ENCODE measurements at places on chromosomes 4 and X. TPM values are rescaled to one million over a fixed set of nuclear protein-coding genes. Genes with fewer than 3 reads are reported as not detected.
A peak's percentile ranks its signal among the peaks of the same experiment; 100 is the strongest.

Gene SH3D19
- total RNA-seq, result 51.3 TPM

Gene ERVMER34-1
- total RNA-seq, result 6.2 TPM

Gene ADH7
- not detected for total RNA-seq

Gene WAS
- total RNA-seq, result 0.37 TPM

- H3K27ac ChIP-seq, result no peak overlapping the region
- H3K27me3 ChIP-seq, result no peaks in the 10 kb centered on the region
- no peak overlapping the region for H3K4me3 ChIP-seq
- no peak for DNase-seq
Observed at GRCh38 chr4:176526704-176527103, 206.9 kb downstream of the SPCS3 start.

Gene H2BW2
- total RNA-seq, result not detected

GRCh38 chr4:111556851-111557250 is 588.4 kb upstream of the FAM241A start:
- no peak overlapping the region for H3K4me3 ChIP-seq
- peaks cover 6% of the 10 kb centered on the region for H3K36me3 ChIP-seq
- DNase-seq, result peak; percentile 49
- H3K4me1 ChIP-seq, result peaks cover 4% of the 10 kb centered on the region

Gene GPR34
- not detected for total RNA-seq

DNA sequence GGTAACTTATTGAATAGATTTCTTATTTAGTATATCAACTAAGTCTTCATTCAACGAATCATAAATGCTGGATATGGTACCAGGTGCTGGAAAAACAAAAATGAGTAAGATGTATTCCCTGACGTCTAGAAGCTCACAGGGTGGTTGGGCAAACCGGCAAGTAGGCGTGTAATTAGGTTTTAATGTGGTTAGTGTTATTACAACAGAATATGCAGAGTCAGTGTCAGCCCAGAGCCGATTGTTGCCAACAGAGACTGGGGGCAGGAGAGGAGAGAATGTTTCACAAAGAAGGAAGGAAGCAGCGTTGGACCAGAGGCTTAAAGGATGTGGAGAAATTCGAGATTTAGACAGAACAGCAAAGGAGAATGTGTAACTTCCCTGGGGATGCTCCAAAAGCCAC is 111.7 kb downstream of the TENM3 start:
- no peak overlapping the region for H3K4me3 ChIP-seq
- H3K27ac ChIP-seq, result no peak overlapping the region
- peak; percentile 52 for DNase-seq
- peaks cover 6% of the 10 kb centered on the region for H3K4me1 ChIP-seq
- H3K27me3 ChIP-seq, result no peaks in the 10 kb centered on the region
- no peaks in the 10 kb centered on the region for H3K36me3 ChIP-seq

Gene TLR2
- total RNA-seq, result 0.23 TPM

Gene EGF
- total RNA-seq, result not detected

Gene GUCY1B1
- not detected for total RNA-seq

DNA sequence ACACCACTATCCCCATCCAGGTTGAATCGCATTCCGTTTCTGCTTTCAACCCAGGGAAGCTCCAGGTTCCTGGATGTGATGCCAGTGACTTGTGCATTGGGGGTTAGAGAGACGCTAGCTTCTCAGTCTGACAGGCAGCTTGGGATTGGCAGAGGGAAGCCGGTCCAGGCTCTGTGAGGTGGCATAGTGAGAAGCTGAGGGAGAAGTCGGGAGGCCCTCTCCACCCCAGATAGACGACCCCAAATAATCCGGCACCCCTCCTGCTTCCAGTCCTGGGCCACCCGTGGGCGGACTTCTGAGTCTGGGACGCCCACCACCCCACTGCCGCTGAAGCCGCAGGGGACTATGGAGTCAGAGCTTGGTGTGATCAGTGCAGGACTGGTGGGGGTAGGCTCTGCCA is 7.4 kb downstream of the MAGEA4 start:
- H3K27me3 ChIP-seq, result no peaks in the 10 kb centered on the region
- H3K36me3 ChIP-seq, result no peaks in the 10 kb centered on the region
- DNase-seq, result no peak
- H3K4me1 ChIP-seq, result no peaks in the 10 kb centered on the region
- H3K4me3 ChIP-seq, result no peak overlapping the region

Gene TMEM192
- 26.6 TPM for total RNA-seq

Gene SMIM43
- total RNA-seq, result not detected

Gene TDO2
- not detected for total RNA-seq

GRCh38 chr4:5474756-5475155 is 233.6 kb downstream of the EVC2 start:
- H3K27me3 ChIP-seq, result no peaks in the 10 kb centered on the region
- no peak overlapping the region for H3K4me3 ChIP-seq
- no peaks in the 10 kb centered on the region for H3K4me1 ChIP-seq
- no peaks in the 10 kb centered on the region for H3K36me3 ChIP-seq
- H3K27ac ChIP-seq, result no peak overlapping the region

DNA sequence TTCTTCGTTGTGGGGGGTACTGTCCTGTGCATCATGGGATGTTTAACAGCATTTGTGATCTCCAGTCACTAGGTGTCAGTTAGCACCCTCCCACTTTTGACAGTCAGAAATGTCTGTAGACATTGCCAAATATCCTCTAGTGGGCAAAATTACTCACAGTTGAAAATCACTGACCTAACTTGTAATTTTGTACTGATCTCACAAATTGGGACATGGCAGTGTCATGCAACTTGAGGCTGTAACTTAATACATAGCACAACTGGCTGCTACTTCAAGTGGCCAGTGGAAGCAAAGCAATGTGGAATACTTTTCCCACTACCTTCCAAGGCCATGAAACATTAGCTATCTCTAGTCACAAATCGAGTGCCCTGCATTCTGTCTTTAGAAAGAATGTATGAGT is 23.2 kb upstream of the TSPAN7 start:
- H3K27me3 ChIP-seq, result no peaks in the 10 kb centered on the region
- peak; percentile 49 for DNase-seq
- H3K36me3 ChIP-seq, result peaks cover 6% of the 10 kb centered on the region

- no peaks in the 10 kb centered on the region for H3K27me3 ChIP-seq
- H3K36me3 ChIP-seq, result peaks cover 20% of the 10 kb centered on the region
- H3K4me3 ChIP-seq, result no peak overlapping the region
- peak; percentile 52 for DNase-seq
Observed at GRCh38 chr4:151218343-151218742, 58.6 kb upstream of the PRSS48 start.

DNA sequence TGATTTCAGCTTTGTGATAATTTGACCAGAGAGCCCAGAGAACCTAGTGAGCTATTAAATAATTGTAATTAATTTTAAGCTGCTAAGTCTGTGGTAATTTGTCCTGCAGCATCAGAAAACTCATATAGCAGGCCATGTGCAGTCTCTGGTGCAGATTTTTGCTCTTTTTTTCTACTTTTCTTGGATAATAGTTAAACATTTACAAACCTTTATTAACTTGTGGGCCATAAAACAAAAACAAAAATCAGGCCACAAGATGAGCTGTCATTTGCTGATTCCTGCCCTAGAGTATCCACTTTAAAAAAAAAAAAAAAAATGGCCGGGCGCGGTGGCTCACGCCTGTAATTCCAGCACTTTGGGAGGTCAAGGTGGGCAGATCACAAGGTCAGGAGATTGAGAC is 99.8 kb downstream of the CLDN22 start:
- H3K4me1 ChIP-seq, result peaks cover 20% of the 10 kb centered on the region
- H3K27me3 ChIP-seq, result no peaks in the 10 kb centered on the region
- no peak overlapping the region for H3K4me3 ChIP-seq
- H3K36me3 ChIP-seq, result peaks cover 19% of the 10 kb centered on the region

DNA sequence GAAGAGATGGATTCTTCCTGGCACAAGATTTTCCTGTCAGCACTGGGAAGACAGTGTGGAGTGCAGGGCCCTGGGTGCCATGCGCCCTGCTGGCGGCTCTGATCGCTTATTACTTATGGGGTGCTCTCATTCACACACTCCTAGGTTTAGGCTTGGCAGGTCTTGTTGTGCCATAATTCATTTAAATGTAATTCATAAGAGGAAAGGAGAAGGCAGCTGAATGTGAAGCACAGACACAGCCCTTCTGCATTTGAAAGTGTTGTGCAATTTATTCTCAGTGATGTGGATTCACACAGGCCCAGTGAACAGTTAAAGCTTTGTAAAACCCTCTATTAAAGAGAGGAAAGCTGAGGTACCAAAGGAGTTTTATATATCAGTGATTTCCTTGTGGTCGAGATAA is 249.7 kb downstream of the C4orf33 start:
- H3K27ac ChIP-seq, result no peak overlapping the region
- no peak for DNase-seq
- H3K4me1 ChIP-seq, result peaks cover 15% of the 10 kb centered on the region
- H3K4me3 ChIP-seq, result no peak overlapping the region

GRCh38 chr4:173192375-173193162 is 24.0 kb downstream of the GALNT7 start:
- DNase-seq, result peak; percentile 57
- H3K36me3 ChIP-seq, result peaks cover 5% of the 10 kb centered on the region
- peak overlapping the region; percentile 61 for H3K27ac ChIP-seq
- peak overlapping the region; percentile 5 for H3K4me3 ChIP-seq
- H3K27me3 ChIP-seq, result no peaks in the 10 kb centered on the region

Gene TMLHE
- 19.0 TPM for total RNA-seq

Gene H2BW1
- total RNA-seq, result not detected

GRCh38 chr4:139229534-139230039 is 50.4 kb downstream of the MGARP start:
- H3K4me3 ChIP-seq, result no peak overlapping the region
- DNase-seq, result peak; percentile 72
- H3K27me3 ChIP-seq, result no peaks in the 10 kb centered on the region
- H3K27ac ChIP-seq, result no peak overlapping the region

DNA sequence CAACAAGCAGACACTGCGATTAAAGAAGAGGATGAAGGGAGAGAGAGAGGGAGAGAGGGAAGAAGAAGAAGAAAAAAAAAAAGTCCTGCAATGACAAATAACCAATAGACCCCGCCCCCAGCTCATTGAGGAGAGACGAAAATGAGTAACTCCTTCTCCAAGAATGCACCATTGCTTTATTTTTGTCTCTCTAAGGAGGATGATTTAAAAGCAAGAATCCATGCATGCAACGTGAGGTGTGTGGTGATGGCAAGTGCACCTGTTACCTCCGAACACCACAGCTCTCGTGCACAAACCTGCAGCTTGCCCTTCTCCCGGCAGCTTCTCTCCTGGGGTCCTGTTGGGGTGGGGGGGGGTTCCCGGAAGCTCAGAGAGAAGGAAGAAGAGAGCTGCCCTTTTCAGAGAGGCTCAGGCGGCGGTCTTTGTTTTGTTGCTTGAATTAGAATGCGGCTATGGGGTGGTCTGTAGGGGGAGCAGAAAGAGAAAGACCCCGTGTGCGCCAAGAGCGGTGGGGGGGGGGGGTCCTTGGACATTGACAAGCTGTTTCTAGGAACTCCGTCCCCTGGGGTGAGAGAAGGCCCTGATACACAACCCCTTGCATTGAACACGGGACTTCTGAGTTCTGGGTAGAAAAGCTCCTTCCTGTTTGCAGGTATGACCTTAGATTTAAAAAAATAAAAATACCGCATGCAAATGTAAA is 100.7 kb downstream of the CRLF2 start:
- no peak for DNase-seq
- no peak overlapping the region for H3K27ac ChIP-seq
- H3K4me1 ChIP-seq, result no peaks in the 10 kb centered on the region
- no peak overlapping the region for H3K4me3 ChIP-seq
- H3K36me3 ChIP-seq, result peaks cover 4% of the 10 kb centered on the region

DNA sequence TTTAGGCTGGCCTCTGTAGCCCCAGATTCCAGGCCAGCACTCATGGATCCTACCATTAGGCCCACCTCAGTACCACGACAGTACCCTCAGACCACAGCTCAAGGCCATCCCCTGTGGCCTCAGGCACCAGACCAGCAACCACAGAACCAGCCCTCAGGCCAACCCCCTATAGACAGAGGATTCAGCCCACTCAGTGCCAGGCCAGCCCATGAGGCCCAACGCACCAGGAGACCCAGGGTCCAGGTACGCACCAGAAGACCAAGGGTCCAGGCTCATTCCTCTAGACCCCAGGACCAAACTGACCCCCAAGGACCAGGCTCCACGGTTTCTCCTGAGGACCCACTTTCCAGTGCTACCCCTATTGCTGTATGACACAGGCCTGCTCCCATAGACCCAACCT is 39.5 kb upstream of the MAGEC2 start:
- no peaks in the 10 kb centered on the region for H3K36me3 ChIP-seq
- no peak overlapping the region for H3K4me3 ChIP-seq

GRCh38 chrX:15398874-15399273 is 14.7 kb upstream of the VEGFD start:
- H3K4me3 ChIP-seq, result no peak overlapping the region
- DNase-seq, result no peak
- H3K4me1 ChIP-seq, result no peaks in the 10 kb centered on the region
- peaks cover 16% of the 10 kb centered on the region for H3K27me3 ChIP-seq
- H3K27ac ChIP-seq, result no peak overlapping the region

DNA sequence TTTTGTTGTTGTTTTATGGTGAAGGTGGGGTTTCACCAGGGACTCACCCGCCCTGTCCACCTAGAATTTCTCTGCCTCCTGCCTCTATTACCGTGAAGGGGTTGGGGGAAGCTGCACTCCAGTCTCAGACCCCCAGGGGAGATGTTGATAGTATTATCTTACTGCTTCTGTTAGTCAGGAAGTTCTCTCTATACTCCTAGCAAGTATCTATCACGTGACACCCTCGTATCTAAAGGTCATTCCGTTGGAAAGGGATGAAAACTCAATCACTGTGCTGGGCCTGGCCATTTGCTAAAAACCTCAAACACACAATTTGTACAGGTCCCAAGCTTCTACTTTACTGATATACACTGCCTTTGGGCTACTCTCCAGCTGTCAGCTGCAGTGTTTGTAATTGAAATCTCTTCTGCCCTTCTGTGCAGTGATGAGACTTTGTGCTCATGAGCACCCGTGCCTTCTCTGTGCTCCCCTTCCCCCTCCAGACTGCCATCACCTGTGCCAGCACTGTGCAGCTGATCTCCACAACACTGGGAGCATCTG is 188.5 kb upstream of the ANXA3 start:
- no peak overlapping the region for H3K27ac ChIP-seq
- H3K36me3 ChIP-seq, result no peaks in the 10 kb centered on the region
- no peaks in the 10 kb centered on the region for H3K4me1 ChIP-seq
- no peak overlapping the region for H3K4me3 ChIP-seq

GRCh38 chrX:54785901-54786300 is 12.2 kb downstream of the ITIH6 start:
- no peaks in the 10 kb centered on the region for H3K36me3 ChIP-seq
- H3K4me1 ChIP-seq, result no peaks in the 10 kb centered on the region
- peaks cover 40% of the 10 kb centered on the region for H3K27me3 ChIP-seq
- peak; percentile 35 for DNase-seq
- no peak overlapping the region for H3K4me3 ChIP-seq

Gene NDP
- total RNA-seq, result not detected

DNA sequence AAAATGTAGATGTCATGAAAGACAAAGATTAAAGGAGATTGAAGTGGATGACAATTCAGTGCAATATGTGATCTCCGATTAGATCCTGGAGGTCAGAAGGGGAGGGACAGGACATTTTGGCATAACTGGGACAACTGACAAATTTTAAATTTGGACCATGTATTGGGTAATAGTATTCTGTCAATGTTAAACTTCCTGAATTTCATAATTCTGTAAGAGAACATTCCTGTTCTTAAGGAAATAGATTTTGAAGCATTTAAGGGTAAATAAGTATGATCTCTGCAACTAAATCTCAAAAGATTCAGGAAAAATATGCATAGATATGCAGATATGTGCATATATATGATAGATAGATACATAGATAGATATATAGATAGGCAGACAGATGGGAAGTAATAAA is 11.0 kb downstream of the ODAPH start:
- H3K36me3 ChIP-seq, result no peaks in the 10 kb centered on the region
- no peak for DNase-seq
- H3K4me1 ChIP-seq, result no peaks in the 10 kb centered on the region
- H3K27me3 ChIP-seq, result no peaks in the 10 kb centered on the region

GRCh38 chr4:23945451-23946017 is 55.7 kb upstream of the PPARGC1A start:
- peak overlapping the region; percentile 57 for H3K27ac ChIP-seq
- H3K27me3 ChIP-seq, result no peaks in the 10 kb centered on the region
- H3K36me3 ChIP-seq, result no peaks in the 10 kb centered on the region
- peaks cover 35% of the 10 kb centered on the region for H3K4me1 ChIP-seq
- peak; percentile 65 for DNase-seq

Gene TSPAN7
- not detected for total RNA-seq
